ENCODE measurements at places on chromosomes 5 and 9.

DNA sequence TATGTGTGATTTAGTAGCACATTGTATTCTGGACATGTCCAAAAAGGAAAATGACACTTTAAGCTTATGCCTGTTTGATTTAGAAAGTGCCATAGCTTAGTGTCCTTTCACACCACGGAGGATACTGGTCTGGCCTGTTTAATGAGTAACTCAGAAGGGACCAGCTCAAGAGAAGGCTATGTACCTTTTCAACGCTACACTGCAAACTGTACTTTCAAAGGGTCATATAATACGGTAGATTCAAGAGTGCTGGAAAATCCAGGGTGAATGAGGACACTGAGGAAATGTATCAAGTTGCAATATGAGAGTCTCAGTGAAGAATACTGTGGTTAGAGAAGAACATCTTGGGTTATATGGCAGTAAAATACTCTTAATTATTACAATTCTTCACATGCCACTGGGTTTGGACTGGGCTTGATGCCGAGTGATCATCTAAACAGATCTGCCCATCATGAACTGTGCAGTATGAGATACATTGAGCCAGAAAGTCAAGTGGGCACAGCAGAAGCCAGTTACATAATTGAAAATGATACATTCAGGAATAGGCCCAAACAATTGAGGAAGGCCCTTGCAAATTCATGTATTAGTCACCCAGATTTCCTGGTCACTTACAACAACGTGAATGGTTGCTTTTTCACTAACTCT lies 1211.5 kb upstream of the CDH9 start:
- no peak for DNase-seq

DNA sequence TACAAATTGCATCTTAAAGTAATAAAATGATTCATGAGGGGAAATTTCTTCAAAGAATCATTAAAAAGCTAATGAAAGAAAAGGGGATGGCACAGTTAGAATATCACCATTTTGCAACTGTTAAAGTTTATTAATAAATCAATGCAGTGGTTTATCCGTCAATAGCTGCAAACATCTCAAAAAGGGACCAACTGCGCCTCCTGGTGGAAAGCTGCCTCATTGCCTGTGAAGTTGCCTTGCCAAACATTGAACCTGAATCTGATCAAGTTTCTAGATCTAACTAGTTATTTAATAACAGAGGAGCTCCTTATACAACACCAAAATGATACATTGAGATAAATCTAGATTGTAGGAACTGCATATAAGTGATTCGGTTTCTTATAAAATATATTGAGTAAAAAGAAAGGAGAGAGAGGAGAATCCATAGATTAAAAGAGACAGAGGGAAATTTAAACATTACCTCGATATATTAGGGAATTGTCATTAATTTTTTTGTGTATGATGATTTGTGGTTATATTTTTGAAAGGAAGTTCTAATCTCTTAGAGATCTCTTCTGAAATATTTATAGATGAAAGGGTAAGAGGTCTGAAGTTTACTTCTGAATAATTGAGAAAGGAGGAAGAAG lies 6.9 kb upstream of the NDUFB6 start:
- peak; percentile 45 for DNase-seq

- DNase-seq = no peak
Observed at GRCh38 chr5:133251296-133252132, 199.7 kb downstream of the HSPA4 start.

GRCh38 chr5:103425686-103426454 lies 136.7 kb downstream of the NUDT12 start:
- no peak for DNase-seq

- peak; percentile 28 for DNase-seq
Observed at GRCh38 chr5:77852514-77853352, 76.6 kb upstream of the TBCA start.

DNA sequence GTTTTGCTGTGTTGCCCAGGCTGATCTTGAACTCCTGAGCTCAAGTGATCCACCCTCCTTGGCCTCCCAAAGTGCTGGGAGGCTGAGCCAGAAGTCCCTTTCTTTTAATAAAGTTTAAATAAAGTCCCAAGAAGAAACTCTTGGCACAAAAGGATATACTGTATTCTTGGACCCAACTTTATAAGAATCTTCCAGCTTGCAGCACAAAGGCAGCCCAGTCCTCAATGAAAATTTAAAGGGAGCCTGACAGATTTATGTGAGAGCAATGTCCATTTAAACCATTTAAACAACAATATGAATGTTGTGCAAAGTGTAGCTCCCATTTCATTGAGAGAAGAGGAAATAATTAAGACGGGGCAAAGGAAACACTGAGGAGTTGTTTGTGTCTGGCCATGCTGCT lies 217.0 kb downstream of the DOCK8 start:
- no peak for DNase-seq

- no peak for DNase-seq
Observed at GRCh38 chr9:89864731-89865130, 259.9 kb downstream of the GADD45G start.

Data from stimulated activated CD8-positive, alpha-beta memory T cell treated with anti-CD3 and anti-CD28 coated beads, Interleukin-12 subunit alpha, Interleukin-12 subunit beta, amount 100 ng/mL, for 4 hours (primary cell).